CD4-positive, alpha-beta T cell (primary cell): ENCODE measurements at places on chromosomes 5 and 9. TPM values are rescaled to one million over a fixed set of nuclear protein-coding genes. Genes with fewer than 3 reads are reported as not detected.

- no peak for DNase-seq
Measured at GRCh38 chr5:137264041-137264440, 235.1 kb downstream of the SPOCK1 start.

GRCh38 chr9:76419782-76420380 is 25.7 kb upstream of the RFK start:
- DNase-seq: peak; percentile 24

DNA sequence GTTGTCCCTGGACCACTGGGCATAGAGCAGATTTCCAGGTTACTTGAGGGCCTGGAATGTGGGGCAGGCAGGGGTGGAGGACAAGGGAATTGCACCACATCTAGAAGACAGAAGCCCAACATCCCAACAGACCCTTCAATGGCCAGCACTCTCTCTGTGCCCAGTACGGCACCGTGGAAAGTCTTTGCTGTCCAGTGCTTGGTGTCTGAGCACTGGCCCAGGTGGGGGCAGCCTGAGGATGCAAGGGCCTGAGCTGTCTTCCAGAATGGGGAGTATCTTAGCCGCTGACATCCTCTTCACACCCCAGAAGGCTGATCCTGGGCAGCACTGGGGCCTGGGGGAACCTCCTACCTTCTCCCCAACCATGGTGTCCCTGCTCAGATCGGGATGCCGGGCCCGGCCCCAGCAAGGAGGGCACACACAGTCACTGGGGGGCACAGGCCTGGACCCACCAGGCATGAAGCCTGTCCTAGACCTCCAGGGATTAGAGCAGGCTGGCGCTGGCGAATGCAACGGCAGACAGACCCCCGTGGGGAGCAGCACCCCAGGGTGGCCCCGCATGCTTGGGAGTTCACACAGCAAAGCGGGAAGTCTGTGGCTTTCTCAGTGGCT is 40.6 kb upstream of the OLFM1 start:
- DNase-seq: no peak

GRCh38 chr5:122073018-122073417 is 5.0 kb downstream of the LOX start:
- DNase-seq: no peak

Gene MEIKIN
- total RNA-seq: not detected

Gene CD72
- 3.6 TPM for total RNA-seq

- DNase-seq: no peak
Measured at GRCh38 chr5:57432876-57433275, 49.7 kb downstream of the ACTBL2 start.

DNA sequence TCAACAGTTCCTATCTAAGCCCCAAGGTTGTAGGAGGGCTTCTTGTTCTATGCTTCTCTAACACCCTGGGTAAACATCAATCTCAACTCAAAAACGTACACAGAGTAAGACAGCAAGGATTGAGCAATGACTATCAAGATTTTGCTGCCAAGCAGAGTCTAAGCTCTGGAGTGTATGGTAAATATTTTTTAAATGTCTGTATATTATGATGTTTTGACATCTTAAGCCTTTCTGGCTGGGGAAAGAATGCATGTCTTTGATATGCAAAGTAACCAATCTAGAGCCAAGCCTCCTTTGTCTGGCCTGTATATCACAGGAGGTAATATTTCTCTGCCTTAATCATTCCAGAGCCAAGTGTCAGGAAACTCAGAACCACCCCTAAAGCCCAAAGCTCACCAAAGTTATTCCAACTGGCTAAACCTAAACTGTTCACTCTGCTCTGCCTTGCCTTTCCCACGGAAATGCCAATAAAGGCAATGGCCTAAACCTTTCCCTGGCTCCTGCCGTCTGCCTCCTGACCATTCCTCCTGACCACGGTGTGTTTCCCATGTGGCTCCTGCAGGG is 45.2 kb downstream of the YIPF5 start:
- DNase-seq: no peak

- DNase-seq: no peak
Measured at GRCh38 chr5:83777856-83778255, 57.2 kb upstream of the HAPLN1 start.

DNA sequence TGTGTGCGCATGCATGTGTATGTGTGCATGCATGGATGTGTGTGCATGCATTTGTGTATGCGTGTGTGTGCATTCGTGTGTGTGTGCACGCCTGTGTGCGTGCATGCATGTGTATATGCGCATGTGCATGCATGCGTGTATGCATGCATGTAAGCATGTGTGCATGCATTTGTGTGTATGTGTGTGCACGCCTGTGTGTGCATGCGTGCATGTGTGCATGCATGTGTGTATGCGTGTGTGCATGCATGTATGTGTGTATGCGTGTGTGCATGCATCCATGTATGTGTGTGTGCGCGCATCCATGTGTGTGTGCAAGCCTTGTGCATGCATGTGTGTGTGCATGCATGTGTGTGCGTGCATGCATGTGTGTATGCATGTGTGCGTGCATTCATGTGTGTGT is 276.8 kb downstream of the PBX3 start:
- no peak for DNase-seq

GRCh38 chr5:125148076-125148475 is 401.6 kb upstream of the ZNF608 start:
- no peak for DNase-seq

Gene C5orf63
- 5.7 TPM for total RNA-seq

- no peak for DNase-seq
Measured at GRCh38 chr5:24642022-24642421, 2.8 kb downstream of the CDH10 start.

Gene PCDHB9
- total RNA-seq: not detected

DNA sequence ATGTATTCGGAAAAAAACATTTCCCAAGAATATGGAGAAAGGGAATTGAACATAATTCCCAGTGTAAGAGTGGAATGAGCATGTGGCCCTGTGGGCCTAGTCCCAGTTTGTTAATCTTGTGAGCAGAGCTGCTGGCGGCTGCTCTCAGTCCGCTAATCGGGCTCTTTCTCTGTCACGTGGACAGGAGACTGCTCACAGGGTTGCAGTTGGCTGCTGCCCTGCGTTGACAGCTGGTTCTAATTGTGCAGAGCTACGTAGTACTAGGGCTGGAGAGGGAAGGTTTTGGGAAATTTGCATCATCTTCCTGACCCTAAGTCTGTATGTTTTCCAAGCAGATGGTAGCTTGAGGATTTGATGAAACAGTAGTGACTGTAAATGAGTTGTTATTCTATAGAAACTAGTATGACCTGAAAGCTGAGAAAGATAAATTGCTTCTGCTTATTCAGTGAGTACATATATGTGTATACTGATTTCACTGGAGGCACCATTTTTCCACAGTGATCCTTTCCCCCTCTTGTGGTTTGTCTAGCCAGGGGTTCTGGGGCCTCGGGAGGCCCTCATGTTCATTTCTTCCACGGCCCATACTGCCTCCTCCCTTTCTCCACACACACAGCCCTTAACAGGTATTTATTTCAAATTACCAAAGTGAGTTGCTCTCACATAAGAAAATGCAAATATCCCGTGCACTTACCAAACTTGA is 100.6 kb downstream of the ANGPTL2 start:
- DNase-seq: no peak

DNA sequence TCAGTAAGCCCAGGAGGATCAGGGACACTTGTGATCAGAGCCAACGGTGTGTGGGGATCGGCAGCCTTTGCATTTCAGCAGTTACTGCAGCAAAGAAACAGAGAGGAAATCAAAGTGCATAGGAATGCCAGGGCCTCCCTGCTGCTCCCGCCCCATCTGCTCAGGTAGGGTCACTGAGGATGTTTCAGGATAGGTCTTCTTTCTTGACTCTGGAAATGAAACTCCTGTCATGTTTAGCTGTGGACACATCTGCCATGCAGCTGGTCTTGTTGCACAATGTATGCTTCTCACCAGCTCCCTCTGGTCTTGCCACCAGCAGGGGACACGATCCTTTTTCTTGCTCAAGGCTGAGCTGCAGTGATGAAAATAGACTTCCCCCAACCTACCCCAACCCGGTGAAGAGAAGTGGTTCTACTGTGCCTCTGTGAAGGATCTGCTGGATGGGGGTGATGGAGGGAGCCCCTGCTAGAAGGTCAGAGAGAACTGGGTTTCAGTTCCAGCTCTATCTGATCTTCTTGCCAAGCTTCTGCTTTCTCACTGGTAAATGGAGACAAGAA is 185.2 kb upstream of the KLF4 start:
- DNase-seq: no peak

DNA sequence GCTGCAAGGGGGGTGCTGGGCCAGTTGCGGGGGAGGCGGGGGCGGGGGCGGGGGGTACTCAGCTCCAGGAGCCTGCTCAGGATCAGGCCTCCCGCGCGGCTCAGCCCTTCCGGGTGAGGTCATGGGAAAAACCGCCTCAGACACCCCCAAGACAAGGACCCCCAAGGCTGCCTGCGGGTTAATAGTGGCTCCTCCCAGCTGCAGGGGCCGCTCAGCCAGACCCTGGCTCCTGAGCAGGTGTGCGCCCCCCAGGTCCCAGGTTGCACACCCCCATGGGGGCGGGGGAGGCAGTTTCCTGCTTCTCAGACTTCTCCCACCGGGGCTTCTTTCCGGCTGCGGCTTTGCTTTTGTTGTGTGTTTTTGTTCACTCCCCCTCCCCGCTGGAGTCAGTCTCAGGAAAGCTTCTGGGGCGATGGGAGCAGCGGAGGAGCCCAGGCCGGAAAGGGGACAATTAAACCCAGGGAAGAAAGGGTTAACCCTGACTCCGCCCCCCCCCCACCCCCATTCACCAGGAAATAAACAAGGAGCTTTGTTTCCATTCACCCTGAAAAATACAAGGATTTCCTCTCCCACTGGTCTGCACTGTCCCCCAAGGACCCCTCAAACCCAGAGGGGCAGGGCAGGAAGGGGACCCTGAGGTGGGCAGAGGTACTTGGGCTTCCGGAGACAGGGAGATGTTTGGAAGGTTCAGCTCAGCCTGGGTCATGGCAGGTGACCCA is 42.3 kb upstream of the NOTCH1 start:
- DNase-seq: peak; percentile 15

GRCh38 chr9:117411547-117411946 is 3.3 kb downstream of the ASTN2 start:
- DNase-seq: no peak

DNA sequence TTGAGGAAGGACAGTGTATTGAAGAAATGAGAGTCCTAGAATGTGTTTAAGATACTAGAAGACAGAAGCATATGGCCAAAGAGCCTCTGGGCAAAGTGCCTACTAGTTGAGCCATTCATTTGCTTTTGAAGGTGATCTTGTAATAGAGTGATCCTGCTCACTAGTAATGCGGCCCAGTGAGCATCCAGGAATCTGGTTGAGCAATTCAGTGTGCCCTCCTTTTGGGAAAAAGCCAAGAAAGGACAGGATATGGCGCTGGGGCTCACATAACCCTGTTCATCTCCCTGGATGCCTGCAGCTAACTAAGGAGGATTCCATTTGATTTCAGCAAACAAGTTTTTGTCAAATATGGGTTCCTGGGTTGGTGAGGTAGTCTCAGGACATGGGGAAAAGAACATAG is 16.3 kb downstream of the ADAM19 start:
- no peak for DNase-seq

- no peak for DNase-seq
Measured at GRCh38 chr5:96664669-96665068, 2.5 kb downstream of the CAST start.

- no peak for DNase-seq
Measured at GRCh38 chr5:133881576-133882388, 86.6 kb downstream of the C5orf15 start.

Gene SPATA9
- total RNA-seq: not detected

DNA sequence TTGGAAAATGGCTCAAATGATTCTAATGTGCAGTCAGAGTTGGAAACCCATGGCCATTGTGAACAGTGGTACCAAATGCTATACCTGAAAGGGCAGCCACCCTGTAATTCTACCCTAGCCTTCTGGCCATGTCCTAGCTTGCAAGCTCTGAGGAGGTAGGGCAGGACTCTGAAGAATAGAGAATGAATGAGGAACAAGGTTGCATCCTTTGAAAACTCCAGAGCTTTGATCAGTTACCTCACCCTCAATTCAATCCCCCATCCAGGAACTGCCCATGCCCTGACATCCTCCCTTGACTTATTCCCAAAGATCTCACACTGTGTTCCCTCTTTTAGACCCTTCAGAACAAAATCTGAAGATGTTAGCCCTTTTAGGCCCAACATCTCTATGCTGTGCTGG is 17.8 kb upstream of the ERMP1 start:
- no peak for DNase-seq

GRCh38 chr5:122165559-122166078 is 36.3 kb downstream of the ZNF474 start:
- no peak for DNase-seq

GRCh38 chr9:119794836-119795235 is 425.6 kb upstream of the BRINP1 start:
- no peak for DNase-seq

GRCh38 chr5:89686081-89686765 is 723.3 kb downstream of the CETN3 start:
- no peak for DNase-seq

DNA sequence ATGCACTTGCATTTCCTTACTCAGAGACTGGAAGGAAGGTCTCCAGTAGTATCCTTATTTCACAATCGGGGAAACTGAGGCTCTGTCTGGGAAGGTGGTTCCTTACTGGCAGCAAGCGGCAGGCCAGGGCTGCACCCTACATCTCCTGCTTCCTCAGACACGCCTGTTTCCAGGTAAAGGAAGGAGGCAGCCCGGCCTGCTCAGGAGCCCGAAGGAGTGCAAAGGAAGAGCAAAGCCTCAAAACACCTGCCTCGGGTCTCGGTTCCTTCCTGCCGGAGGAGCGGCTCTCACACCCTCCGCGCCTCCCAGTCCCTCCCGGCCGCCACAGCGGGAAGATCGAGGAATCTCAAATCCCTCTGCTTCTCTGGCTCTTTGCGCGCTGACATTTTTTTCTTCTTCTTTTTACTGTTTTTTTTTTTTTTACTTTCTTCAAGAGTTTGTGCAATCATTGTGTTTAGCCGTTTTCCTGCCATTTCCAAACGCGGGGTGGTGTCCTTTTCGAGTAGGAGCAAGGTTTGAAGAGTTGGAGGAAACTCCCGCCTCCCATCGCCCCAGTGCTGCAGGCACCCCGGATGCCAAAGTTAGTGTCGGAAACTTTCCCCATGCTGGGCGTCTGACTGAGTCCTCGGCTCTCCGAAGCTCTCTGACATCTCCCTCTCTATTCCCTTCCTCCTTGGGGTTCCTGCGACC is 1.0 kb downstream of the GGTA1 start:
- no peak for DNase-seq

DNA sequence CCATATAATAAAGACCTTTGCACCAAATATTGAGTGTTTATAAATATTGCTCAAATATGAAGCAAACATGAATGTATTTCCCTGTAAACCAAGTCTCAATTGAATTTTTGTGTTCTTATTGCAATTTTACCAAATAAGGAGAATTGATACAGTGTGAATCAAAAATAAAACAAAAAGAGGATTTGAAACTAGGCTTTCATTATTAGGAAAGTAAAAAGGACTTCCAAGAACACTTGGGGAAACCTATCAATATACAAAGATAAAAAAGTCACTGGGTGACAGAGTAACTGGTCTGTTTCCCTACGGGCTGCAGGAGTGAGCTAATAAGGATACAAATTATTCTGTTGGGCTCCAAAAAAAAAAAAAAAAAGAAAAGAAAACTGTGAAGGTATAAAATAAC is 44.8 kb upstream of the SNX2 start:
- no peak for DNase-seq

GRCh38 chr5:73519531-73520283 is 21.5 kb downstream of the BTF3 start:
- peak; percentile 55 for DNase-seq

Gene ZNF169
- 3.5 TPM for total RNA-seq

GRCh38 chr5:16687898-16688297 is 71.1 kb upstream of the RETREG1 start:
- no peak for DNase-seq
